ENCODE measurements at places on chromosomes 2 and 18.

DNA sequence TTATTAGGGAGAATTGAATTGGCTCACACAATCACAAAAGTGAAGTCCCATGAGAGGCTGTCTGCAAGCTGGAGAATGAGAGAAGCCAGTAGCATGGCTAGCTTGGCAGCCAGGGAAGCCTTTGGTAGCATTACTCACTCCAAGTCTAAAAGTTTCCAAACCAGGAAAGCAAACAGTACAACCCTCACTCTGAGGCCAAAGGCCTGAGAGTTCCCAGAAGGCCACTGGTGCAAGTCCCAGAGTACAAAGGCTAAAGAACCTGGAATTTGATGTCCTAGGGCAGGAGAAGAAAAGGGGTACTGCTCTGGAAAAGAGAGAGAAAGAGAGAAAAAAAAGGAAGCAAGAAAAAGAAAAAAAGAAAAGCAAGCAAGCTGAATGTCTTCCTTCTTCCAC, 318.2 kb downstream of the RND3 start:
- DNase-seq: no peak

DNA sequence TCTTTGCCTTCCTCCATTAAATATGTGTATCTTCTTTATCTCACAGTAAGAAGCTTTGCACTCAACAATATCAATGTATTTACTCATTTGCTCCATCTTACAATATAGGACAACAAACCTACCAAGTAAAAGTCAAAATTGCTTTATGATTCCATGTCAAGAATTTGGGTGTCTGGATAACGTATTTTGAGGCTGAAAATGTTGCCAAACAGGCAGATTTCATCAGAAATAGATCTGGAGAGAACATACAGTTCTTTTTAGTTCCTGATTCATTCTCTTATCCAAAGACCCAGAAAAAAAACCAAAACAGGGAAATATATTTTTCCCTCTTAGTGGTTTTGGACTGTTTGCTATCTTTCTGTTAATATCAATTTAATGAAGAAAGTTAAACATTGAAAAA, 621.1 kb downstream of the STK39 start:
- DNase-seq: no peak

DNA sequence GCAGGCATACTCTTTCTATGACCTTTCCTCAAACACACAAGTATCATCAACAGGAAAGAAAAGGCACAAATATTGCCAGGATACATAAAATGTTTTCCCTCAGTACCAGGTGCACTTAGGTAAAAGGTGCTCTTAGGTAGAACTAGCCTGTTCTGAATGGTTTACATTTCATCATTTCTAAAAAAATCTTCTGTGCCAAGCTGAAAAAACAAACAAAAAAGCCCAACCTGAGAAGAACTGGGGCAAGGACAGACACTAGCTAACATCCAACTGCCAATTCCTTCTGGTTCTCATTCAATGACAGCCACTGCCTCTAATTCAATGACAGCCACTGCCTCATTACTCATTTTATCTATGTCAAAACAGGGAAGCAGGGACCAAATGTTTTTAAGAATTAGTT, 68.5 kb downstream of the SPIRE1 start:
- no peak for DNase-seq

DNA sequence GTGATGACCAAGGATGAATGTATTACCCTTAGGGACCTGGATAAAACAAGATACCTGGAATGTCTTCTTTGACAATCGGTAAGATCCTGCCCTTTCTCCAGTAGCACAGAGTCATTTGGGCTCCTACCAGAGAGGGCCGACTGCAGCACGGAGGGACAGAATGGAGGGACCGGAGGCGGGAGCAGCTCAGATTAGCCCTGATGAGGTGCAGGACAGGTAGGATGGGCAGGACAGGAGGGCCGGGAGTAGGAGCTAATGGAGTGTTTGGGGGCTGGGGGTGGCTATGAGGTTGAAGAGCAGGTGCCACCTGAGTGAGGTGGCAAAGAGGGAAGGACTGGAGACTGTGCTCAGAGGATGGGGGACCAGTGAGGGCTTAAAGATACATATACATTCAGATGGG, 9.9 kb upstream of the PRELID3A start:
- DNase-seq: no peak

DNA sequence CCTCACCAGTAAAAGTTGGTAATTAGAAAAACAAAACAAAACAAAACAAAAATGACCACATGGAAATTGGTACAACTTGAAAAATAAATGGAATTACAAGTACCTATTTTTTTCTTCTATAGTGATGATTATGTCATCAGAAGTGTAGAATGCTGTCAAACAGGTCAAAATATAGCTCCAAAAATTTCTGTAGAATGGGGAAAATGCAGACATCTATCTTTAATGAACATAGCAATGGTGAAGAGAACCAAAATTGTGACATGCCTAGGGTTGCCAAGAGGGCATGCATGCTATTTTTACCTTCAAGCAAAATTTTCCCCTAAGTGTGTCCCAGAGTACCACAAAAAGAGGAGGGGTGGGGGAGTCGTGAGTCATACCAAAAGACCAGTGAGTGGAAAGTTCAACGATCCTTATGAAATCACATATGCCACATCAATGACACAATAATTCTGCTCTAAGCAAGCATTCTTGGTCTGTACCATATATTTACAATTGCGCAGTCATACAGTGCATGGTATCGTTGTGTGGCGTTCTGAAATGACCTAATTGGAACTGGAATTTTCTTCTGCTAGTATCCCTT, 1436.4 kb downstream of the SUCLG1 start:
- DNase-seq: no peak

DNA sequence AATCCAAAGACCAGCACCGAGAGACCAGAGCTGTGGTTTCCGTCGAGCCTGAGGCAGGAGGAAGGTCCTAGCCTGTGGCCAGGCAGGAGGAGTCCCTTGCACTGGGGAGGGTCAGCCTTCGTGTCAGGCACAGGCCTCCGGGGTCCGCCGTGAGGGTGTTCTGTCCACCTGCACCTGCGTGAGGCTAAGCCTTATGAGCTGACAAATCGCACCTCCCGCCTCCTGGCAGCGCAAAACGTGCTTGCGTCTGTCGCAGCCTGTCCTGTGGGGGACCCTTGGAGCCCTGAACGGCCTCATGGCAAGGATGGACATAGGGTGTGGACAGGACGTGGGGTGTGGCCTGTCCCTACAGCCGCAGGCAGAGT, 73.3 kb downstream of the KCNG2 start:
- no peak for DNase-seq

- no peak for DNase-seq
These were observed 84.4 kb downstream of the TMEM131 start for GRCh38 chr2:97911206-97911921.

GRCh38 chr18:31610286-31611205, 18.9 kb downstream of the TTR start:
- DNase-seq: peak; percentile 7
